ENCODE measurements at places on chromosomes 7 and 10.

DNA sequence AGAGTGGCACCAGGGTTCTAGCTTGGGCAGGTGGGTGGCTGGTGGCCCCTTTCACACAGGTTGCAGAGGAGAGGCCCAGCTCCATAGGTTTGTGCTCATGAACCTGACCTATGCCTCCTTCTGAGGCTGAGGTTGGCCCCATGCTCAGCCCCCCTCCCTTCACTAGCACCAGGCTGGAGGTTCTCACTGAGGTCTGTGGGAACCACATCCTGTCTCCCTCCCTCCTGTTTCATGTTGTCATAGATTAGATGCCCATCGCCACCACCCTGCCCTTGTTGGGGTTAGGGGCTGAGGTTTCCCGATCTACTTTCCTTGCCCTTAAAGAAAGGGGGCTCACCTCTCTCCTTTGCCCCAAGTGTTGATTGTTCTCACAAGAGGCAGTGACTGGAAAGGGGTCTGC, 14.7 kb downstream of the NEUROG3 start:
- no peak for DNase-seq

GRCh38 chr10:29081951-29082685, 206.8 kb upstream of the LYZL1 start:
- DNase-seq = no peak

DNA sequence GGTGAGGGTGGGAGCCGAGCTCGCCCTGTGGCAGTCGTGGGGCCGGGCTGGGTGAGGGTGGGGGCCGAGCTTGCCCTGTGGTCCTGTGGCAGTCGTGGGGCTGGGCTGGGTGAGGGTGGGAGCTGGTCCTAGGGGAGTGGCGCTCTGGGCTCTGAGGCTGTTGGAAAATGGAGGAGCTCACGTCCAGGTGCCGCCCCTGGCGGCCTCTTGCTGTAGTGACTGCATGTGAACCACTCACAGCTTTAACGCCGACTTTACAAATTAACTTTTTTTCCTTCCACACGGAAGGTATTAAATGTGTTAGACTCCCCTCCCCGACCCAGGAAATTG, 312.6 kb downstream of the WDR37 start:
- peak; percentile 18 for DNase-seq

DNA sequence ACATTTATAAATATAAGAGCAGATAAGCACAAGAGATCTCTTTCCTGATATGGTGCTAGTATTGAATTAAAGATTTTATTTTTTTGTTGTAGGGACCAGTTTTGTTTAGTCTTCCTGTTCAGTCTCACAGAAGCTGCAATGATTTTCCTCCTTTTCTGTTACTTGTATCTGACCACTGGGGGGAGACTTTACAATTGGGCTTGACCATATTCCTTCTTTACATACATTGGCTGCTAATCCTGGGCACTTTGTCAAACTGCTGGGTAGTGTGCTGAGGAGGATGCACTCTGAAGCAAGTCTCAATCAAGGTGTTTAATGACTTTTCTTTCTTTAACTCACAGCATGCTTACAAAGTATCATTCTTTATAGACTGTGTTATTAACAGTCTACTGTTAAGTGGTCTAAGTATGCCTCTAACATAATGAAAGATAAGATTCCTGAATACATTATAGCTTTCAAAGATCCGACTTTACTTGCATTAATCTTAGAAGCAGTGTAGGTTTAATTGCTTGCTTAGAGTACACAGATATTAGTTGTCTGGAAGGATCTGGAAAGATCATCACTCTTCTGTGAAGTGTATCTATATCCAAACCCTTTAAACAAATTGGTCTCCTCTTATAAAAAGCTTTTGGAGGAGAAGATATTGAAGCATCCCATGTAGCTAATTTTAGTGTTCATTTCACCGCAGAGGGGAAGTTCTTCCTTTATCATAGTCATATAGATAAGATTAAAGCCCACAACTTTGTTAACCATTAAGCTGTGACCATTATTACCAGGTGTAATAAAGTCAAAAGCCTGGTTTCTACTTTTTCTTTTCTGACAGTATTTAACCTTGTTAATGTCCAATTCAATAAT, 3.1 kb downstream of the PALS2 start:
- DNase-seq = peak; percentile 73

DNA sequence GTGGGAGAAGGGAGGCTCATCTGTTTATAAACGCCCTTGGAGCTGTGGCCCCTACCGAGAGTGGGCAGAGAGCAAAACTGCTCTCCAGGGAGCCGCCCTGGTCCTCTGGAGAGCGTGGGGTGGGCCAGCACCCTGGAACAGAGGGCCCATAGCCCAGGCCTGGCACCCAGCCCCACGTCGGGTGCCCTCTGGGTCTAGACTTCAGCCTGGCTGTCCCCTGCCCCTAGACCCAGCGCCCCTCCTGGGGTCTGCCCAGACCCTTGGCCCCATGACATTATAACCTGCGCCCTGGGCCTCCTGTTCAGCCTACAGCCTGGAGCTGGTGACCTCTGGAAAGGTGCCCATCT, 24.7 kb downstream of the GET4 start:
- DNase-seq = no peak

GRCh38 chr7:26538689-26539088, 247.0 kb downstream of the SNX10 start:
- no peak for DNase-seq

DNA sequence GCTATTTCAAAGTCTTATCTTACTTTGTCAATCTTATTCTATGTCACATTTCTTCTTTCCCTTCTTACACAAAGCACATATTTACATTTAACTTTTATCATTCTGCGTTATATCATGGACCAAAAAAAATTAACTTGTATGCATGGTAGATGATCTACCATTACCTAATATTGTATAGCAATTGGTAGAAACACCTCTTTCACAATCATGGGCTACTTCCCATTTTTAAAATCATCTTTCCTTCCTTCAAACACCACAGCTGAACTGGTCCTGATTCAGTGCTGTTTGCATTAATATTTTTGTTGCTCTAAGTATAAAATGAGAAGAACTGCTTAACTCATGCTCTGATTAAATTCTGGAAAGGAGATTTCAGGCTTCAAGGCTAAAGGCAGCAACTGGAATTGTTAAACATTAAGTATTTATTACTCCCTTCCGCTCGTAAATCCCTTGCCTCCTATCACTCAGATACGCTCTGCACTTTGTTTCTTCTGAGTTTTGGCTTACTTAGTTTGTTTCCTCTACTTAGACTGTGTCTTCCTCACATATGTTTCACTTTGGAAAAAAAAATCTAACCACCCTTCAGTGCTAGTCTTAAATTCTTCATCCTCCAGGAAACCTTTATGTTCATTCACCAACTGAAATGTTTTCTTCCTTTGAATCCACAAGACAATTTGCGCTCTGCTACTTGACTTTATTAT, 901.4 kb downstream of the PCDH15 start:
- DNase-seq = no peak

DNA sequence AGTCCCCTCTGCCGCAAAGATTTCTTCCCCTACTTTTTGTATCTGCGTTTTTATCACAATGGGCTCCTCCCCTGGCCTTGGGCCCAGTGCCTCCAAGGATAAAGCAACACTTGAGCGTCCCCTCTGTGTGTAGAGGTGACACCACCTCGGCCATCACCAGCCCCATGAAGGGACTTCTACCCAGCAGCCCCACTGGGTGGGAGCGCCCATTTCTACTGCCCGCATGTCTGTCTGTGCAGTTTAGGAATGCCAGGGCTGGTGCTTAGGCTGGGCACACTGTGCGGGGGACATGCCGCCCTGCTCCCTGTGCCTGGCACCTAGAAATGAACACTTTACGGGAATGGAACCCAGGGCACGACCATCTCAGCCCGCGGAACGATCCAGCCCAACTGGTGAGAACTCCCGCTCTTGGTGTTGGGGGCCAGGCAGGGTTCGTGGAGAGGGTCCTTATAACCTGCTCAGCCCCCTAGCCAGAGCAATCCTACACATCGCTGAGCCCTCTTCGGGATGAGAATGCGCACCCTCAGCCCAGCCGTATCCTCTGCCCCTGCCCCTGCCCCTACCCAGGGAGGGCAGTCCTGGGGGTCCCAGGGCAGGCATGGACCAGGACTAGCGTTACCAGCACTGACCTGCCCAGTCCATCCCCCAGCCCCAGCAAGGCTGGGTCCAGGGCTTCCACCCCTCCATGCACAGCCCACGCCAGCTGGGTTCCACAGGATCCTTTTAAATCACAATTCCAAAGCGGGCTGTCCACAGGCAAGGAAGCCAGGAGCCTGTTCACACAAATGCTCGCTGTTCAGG, 12.8 kb downstream of the CRYGN start:
- no peak for DNase-seq

DNA sequence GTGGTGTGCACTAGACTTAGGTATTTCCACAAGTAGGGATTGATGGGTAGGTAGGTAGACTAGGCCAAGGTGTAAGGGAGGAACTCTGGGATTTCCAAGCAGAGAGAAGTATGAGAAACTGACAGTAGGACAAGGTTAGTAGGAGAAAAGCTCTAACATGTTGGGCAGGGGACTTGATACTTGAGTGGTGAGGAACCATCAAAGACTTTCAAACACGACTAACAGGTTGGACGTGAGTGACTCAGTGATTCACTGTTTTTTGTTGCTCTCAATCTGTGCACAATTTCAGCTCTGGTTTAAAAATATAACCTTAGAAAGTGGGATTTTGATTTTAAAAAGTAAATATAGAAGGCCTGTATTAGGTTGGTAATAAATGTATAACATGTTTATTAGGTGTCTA, 44.4 kb downstream of the KLHDC10 start:
- no peak for DNase-seq

- DNase-seq = peak; percentile 1
These were observed 1.2 kb downstream of the TSPAN12 start for GRCh38 chr7:120856621-120857352.

DNA sequence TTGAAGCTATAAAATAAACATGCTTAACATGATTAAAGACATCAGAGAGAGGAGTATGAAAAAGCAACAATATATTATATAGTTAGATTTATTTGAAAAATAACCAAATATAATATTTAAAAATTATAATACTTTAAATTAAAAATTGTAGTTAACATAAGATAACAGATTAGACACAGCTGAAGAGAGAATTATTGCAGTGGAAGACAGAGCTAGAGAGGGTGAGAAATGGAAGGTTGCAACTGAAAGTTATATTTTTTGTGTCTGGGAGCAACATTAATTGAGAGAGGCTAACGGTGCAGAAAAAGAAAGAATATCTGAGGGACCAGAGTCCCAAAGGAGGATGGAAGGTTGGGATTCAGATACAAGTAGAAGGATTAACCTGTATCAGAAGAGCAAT, 548.9 kb upstream of the FZD8 start:
- DNase-seq = no peak

DNA sequence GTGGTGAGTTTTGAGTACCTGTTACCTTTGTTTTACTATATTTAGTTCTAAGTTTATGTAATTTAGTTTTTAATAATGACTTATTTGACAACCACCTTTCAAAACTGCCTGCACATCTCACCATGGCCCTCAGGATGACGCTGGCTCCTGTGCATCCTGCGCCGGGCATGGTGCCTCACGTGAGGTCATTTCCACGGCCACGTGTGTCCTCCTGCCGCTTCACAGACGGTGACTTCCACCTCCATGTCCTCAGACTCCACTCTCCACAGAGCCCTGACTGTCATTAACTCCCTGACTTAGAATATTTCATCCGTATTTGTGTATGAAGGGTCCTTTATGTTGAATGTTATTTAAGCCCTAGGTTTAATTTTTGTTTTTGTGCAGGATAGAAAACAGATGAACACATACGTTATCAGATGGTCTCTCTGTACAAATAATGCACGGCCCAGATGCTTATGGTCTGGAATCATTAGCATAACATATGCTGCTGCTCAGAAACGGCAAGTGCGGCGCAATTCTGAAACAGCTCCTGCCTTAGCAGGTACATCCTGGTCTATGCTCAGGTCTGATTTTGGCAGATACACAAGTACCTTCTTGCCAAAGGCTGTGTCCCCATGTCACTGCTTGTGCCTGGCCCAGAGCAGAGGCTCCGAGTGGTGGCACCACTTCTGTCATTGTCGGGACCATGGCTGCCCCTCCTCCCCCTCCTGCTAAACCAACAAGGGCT, 155.8 kb downstream of the WDR37 start:
- no peak for DNase-seq

DNA sequence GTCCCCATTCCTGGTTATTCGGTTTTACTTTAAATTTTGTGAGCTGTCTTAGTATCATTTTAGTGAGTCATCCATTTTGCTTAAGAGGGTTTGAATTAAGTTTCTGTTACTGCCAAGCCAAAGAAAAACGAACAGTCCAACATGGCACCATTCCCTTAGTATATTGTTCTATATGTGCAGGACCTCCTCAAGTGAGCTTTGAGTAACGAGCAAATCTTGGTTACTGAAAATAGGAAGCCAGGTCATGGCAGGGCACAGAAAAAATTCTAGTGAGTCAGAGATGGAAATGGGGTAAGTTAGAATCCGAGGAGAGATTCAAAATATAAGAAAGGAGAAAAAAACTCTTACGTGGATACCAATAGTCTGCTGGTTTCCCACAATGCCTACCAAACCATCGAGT, 292.9 kb downstream of the BAMBI start:
- DNase-seq = no peak

DNA sequence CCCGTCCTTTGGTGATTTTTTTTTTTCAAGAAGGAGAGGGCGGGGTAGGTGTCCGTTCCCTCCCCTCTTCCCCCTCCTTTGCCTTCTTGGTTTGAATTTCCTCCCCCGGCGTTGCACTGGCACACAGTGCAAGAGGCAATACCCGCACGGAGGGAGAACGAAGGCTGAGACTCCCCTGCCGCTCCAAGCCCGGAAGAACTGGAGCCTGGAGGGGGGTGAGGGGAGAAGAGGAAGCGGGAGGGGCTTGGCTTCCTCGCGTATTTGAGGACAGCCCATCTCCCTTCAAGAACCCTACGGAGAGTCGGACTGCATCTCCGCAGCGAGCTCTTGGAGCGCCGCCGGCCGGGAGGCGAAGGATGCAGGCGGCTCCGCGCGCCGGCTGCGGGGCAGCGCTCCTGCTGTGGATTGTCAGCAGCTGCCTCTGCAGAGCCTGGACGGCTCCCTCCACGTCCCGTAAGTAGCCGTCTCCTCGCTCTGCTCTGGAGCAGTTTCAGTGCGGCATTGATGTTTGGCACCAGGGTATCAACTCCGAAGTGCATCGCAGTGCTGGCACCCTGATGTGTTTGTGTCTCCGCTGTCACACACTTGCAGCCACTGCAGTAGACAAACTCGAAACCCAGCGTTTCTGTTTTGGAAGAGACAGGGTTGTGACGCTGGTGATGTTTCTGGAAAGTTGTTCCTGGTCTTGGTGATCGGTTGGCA, at the start of gene CNTNAP2:
Gene CNTNAP2, plus strand, starts transcription at position 281 of the 702 bp plus-strand sequence. Its CDS starts 76 bp downstream, at position 357.
- DNase-seq = peak; percentile 78

GRCh38 chr10:44863344-44864047, 47.6 kb upstream of the TMEM72 start:
- DNase-seq = no peak

DNA sequence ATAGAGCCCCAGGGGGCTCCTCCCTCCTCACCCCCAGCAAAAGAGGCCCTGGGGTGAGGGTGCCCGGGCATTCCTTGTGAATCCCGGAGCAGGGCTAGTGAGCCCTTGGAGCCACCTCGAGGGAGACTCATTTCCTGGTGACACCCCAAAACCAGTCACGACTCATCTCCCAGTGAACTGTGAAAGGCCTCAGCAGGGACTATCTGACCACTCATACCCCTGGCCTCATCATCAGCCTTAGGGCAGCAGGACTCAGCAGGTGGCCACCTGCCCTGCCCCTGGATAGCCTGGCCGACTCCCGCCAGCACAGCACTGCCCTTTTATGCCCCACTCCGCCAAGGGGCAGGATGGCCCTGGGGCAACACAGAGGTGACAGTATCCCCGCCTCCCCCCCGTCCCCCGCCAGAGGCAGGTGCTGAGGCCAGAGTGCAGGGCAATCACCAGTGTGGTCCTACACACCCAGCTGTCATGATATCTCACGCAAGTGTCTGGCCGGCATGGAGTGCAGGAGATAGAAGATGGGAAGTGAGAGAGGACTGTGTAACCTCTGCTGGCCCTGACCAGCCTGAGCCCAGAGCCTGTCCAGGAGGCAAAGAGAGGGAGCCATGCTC, 3.2 kb downstream of the SNCG start:
- no peak for DNase-seq

Data from fibroblast of skin of abdomen (primary cell).